ENCODE measurements at places on chromosomes 12 and 14.

DNA sequence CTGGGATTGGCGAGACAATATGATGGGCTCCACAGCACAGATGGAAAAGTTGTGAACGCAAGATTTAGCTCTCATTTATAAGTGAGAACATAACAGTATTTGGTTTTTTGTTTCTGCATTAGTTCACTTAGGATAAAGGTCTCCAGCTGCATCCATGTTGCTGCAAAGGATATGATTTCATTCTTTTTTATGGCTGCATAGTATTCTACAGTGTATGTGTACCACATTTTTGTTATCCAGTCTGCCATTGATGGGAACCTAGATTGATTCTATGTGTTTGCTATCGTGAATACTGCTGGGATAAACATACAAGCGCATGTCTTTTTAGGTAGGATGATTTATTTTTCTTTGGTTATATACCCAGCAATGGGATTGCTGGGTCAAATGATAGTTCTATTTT is 23.6 kb downstream of the TBK1 start:
- DNase-seq: no peak

DNA sequence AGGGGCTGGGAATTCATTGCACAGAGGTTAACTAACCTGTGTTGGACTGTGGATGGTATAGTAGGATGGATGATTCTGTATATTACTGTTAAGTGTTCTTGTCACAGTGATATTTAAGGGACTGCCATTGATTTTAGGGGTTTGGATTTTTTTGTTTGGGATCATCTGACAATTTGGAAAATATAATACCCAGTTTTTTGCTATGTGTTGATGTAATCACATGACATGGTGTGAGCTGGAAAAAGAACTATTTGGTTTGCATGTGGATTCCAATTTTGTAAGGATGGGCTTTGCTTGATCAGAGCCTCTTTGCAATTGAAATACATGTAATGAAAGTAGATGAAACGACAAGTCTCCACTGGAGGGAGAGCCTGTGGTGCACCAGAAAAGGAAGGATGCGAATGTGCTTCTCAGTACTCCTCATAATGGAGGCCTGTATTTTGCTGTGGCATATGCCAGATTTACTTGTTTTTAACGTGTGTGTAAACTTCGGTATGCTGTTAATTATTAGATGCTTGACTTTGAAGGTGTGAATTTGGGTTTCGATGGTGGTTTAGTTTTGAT is 2.7 kb downstream of the DYRK2 start:
- no peak for DNase-seq

- DNase-seq: no peak
Observed at GRCh38 chr12:3809357-3810015, 56.6 kb upstream of the CRACR2A start.

GRCh38 chr12:88591343-88591742 is 11.1 kb upstream of the KITLG start:
- DNase-seq: no peak

GRCh38 chr14:78933166-78933565 is 763.0 kb downstream of the NRXN3 start:
- no peak for DNase-seq

DNA sequence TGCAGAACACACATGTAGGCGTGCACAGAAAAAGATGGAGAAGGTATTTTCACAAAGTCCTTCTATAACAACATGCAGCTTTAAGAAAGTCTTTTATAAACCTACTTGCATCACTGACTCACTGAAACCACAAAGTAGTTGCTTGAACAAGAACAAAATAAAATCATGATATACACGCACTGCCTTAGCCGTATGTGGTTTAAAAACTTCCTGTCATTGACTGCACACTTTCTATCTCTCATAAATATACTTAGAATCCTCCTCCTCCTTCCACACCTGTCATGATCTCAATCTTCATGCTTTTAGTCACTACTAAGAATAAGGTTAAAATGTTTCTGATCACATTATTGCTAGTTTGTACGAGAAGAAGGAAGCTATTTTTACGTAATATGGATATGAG is 31.8 kb upstream of the RAD51AP1 start:
- DNase-seq: no peak
